ENCODE measurements at places on chromosomes 5 and 9.

DNA sequence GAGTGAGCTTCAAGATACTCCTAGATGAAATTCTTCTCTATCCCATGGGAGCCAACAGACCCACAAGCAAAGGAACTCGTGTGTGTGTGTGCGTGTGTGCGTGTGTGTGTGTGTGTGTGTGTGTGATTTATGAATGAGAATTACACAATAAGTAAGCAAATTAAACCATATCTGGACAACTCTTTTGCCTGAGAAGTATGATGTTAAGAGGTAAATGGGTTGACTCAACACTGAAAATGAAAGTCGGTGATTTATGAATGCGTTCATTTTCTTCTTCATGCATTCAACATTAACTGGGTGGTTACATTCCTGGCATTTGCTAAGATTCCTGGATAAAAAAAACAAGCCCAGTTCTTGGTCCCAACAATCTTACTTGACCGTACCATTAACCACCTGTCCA is 171.3 kb upstream of the ZNF462 start:
- no peak for ATAC-seq

GRCh38 chr5:181566-181965 is 9.7 kb upstream of the LRRC14B start:
- no peak for ATAC-seq

DNA sequence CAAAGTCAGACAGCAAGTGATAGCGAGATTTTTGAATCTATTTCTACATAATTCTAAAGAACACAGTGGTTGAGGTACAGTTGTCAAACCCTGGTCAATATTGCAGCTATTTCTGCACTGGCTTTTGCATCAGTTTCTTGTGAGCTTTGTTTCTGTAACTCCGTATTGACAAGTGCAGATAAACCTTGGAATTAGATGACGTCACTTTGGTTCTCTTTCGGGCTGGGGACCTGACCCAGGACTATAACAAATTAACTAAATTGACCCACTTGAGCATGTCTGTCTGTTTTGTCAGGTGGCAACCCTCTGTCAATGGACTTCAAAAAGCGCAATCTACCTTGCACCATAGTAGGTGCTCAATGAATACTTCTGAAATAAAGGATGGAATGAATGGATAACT is 418.4 kb upstream of the SGCD start:
- ATAC-seq, result no peak

- peak; percentile 51 for ATAC-seq
Observed at GRCh38 chr5:112174959-112175594, 244.0 kb downstream of the EPB41L4A start.

GRCh38 chr5:39730699-39731098 is 305.9 kb upstream of the DAB2 start:
- ATAC-seq, result no peak

GRCh38 chr5:179974246-179974945 is 66.7 kb upstream of the TBC1D9B start:
- no peak for ATAC-seq

DNA sequence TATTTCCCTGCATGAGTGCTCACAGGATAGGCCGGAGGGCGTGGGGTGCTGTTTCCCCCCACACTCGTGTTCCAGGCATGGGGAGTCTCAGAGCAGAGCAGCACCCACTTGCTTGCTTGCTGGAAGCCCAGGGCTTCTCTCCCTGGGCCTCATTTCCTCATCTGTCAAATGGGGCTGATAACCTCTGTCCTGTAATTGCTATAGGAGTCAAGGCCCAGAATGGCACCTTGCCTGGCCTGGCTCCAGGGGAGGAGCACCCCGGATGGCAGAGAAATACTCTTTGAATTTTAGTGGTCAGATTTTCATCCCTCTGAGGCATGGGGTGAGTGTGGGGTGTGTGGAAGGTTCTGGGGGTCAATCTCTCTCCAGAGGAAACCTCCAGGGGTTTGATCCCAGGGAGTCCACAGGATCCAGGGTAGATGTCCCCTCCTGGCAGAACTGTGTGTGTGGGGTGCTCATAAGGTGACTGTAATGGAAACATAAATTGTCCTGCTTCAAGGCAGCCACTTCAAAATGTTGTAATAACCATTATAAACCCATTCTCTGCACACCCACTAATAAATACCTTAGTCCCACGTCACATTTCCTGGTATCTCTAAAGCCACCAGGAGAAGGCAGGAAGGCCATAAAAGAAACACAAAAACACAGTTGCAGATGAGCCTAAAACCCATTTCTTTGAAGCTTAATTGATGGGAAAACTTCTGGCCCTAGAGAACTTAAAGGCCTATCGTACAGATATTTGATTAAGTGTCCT is 272.2 kb downstream of the FSTL4 start:
- ATAC-seq, result no peak

DNA sequence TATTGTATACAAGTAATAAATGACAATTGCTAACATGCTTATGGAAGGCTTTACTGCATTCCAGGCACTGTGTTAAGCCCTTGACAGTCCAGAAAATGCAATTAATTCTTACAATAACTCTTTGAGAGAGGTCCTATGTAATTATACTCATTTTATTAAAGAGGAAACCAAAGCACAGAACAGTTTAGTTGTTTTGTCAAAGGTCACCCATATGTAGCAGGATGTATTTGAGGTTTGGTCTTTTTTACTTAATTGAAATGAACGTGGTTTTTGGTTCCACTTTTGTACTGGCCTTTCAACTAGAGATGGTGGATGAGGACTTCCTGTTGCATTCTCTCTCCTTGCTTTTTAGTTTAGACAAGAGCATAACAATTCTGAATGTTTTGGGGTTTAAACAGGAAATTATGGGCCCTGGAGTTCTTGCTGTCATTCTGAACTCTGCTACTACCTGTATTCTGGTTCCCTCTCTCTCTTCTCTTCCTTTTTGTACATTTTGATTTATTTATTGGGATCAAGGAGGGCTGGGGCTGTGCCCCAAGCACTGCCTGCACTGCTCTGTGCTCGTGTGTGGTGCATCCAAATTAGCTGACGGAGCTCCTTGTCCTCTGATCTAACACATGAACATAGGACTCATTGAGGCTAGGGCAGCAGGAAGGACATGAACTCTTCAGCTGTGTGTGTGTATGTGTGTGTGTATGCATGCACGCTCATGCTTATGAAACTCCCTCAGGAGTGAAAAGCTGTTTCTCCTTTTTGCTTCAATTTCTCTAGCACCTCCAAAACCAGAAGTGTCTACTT is 47.4 kb downstream of the SLC28A3 start:
- ATAC-seq, result no peak

- no peak for ATAC-seq
Observed at GRCh38 chr9:121185774-121186403, 15.8 kb downstream of the RAB14 start.

DNA sequence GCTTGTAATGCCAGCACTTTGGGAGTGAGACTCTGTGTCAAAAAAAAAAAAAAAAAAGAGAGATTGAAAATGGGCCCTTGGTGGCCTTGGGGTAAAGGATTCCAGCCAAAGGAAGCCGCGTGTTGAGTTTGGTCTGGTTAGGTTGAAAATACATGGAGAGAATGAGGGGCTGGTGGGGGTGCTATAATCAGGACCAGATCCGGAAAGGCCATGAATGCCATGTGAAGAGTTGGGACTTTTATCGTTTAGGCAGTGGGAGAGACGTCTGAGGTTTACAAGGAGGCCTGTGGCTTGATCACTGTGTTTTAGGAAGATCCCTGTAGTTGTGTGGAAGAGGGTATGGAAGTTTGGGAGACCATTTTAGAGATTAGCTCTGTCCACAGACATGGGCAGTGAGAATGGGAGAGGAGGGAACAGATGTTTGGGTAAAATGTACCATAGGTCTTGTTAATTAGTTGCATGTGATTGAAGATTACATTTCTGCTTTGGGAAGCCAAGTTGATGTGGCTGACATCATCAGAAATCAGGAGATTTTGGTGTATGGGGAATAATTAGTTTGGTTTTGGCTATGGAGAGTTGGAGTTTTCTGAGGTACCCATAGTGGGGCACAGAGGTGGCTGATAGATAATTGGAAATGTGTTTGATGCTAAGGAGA is 3.5 kb downstream of the MSANTD3 start:
- no peak for ATAC-seq

DNA sequence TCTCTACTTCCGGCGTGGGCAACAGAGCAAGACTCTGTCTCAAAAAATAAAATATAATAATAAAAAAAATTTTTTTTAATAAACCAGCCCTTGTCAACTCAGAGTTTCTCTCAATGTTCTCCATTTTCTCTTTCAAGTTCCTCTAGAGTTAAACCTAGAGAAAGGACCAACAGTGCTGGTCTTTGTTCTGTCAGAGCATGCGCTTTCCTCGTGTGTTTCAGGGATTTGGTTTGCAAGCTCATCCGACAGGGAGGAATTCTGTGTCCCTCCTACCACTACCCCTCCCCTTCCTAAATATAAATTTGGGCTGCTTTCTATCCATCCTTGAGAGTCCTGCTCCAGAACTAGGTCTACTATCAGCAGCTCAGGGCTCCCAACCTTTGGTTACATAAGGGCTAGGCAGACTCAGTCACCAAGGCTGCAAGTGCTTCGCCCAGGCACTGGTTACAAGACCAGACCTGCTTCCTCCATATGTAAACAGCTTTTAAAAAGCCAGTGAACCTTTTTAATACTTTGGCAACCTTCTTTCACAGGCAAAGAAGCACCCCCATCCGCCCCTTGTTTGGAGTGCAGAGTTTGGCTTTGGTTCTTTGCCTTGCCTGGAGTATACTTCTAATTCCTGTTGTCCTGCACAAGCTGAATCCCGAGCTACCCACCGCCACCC is 13.5 kb downstream of the SETX start:
- ATAC-seq, result no peak

DNA sequence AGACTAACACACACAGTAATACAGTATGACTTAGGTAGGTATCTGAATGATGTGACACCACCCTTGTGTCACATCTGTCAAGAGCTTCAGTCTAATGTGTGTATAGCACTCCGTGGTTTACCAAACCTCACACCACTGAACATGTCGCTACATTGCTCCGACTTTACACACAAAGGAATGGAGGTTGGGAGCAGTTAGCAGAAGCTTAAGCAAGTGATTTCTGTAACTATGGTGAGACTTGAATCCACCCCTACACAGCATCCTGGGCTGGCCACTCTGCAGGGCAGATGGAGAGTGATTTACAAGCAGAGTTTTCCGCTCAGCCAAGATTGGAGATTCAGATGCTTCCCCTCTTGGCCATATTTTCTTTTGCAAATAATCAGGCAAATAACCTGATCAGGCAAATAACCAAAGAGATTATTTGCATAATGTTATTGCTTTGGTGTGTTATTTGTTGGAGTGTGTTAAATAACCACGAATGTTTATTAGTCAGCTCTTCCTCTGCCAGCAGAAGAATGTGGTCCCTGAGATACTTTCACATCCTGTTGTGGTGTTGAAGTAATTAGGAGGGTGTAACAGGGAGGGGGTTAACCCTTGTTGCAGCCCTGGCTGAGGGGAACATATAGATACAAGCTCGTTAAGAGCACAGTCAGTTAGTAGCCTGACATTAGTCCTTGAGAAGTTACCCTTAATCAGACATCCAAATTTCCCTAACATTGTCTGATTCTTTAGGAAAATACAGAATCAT is 92.8 kb downstream of the SNX18 start:
- ATAC-seq, result no peak

DNA sequence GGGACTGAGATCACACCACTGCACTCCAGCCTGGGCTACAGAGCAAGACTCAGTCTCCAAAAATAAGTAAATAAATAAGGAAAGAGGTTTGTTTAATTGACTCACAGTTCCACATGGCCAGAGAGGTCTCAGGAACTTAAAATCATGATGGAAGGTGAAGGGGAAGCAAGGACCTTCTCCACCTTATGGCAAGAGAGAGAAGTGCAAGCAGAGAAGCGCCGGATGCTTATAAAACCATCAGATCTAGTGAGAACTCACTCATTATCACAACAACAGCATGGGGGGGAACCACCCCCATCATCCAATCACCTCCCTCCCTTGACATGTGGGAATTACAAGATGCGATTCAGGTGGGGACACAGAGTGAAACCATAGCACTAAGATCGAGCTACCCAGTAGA is 22.8 kb upstream of the RGMB start:
- ATAC-seq, result no peak
